ENCODE measurements at places on chromosomes 16 and 17.

GRCh38 chr17:489758-490329 is 137.2 kb upstream of the RPH3AL start:
- DNase-seq, result no peak

DNA sequence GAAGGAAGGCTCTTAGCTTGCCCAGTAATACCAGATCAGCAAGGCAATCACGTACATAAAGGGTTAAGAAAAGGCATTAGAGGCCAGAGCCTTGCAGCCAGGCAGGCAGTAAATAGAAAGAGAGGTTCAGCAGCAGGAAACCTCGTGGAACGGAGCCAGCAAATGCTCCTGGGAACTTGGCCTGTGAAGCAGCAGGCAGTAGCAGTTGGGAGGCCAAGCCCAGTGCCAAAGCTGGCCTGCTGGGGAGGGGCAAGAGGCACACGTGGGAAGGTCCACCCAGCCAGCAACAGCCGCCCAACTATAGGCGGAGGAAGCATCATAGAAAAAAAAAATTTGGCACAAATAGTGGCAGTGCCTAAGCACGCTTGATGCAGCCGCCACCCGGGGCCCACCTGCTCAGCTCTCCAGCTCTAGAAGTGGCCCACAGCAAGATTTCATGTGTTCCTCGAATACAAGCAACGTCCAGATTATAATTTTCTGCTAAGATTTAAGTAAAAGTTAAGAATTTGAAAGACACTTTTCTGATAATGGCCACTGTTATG is 2339.5 kb downstream of the TP53TG3F start:
- no peak for DNase-seq

DNA sequence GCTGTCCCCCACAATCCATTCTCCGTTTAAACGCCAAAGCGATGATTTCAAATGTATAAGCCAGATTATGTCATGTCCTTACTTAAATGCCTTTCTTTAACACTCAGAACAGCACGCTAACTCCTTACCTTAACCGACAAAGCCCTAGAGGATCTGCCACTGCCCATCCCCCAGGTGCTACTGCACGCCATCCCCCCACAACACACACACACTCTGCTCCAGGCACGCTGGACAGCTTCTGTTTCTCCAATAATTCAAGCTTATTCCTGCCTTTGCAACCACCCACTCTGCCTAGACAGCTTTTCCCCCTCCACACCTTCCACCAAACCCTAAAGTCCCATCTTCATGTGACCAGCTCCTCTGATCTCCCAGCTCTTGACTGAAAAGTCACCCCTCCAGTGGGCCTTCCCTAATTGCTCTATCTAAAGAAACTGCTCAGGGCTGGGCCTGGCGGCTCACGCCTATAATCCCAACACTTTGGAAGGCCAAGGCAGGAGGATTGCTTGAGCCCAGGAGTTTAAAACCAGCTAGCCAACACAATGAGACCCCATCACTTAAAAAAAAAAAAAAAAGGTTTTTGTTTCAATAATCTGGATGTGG is 38.9 kb upstream of the RPL38 start:
- DNase-seq, result no peak

DNA sequence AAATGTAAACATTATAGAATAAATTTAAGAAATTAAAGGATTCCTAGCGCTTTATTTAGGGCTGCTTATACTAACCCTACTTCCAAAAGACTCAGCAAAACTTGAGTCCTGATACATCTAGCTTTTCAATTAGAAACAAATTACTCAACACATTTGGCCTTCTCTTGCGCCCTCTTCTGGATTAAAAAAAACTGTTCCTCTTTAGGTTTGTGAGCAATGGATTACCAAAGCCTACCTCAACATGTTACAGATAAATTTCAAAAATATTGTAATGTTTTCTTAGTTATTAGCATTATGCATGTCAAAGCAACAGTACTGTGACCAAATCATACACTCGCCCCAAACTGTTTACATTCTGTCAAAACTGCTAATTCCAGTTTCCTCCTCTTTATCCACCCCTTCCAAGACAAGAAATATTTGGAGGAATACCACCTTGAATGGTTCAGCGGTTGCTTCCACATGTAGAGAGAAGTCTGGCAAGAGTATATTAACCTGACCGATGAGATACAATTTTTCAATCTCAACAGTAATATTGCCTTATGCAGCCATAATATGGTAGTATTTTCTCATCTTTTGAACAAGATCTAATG is 2.7 kb downstream of the NUFIP2 start:
- DNase-seq, result no peak

DNA sequence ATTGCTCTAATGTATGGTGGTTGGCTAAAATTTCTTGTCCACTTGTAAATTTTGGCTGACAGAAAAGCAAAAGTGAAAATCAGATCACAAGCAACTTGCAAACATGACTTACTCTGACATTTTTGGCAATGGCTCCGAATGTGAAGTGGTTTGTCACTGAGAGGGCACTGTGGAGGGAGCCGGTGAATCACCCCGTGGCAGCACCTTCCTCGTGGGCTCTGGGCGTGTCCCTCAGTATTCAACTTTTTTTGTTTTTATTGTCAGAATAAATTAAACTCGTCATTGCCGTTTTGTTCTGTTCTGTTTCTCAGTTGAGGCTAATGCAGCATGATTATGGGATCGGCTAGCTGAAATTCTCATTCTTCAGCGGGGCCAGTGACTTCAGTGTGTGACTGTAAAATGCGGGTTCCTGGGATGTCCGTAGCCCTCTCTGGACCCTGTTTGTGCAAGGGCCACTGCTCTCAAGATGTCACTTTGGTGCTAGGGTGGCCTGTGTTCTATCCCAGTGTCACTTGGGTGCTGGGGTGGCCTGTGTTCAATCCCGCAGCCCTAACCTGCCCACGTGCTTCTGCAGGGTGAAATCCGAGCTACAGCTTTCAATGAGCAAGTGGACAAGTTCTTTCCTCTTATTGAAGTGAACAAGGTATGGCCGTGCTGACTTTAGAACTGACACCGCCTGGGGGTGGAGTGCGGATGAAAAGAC is 48.8 kb downstream of the RPA1 start:
- no peak for DNase-seq

- DNase-seq, result no peak
These were observed 52.3 kb downstream of the YWHAE start for GRCh38 chr17:1347589-1348323.

GRCh38 chr17:15648386-15648785 is 28.9 kb upstream of the FBXW10B start:
- no peak for DNase-seq

DNA sequence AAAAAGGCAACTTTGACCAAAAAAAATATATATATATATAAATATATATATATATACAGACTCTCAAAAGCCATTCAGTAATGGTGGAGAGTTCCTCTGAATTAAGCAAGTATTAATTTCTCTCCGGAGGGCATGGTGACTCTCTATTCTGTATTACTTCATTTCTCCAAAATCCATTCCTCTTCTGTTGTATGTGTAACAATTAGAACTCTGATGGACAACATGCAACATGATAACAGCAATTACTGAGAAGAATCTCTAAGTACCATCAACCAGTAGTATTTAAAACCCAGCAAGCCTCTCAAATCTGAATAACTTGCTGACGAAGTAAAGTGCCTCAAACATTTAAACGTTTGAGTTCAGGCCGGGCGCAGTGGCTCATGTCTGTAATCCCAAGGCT is 2.3 kb downstream of the GRB2 start:
- no peak for DNase-seq

DNA sequence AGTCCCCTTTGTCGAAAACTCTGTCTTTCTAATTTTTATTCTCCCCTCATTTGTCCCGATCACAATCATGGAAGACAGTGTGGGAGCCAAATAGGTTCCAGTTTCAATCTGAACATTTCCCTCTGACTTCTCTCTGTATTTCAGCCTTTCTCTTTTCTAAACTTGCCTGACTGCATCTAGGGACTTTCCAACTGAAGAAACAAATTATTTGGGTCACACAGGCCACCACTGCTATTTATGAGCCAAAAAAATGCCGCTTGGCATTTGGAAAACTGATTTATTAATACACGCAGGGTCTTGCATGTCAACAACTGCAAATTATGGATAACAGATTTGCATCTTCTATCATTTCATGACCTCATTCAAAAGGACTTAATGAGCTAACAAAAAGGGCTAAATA is 55.2 kb upstream of the ELAC2 start:
- no peak for DNase-seq

DNA sequence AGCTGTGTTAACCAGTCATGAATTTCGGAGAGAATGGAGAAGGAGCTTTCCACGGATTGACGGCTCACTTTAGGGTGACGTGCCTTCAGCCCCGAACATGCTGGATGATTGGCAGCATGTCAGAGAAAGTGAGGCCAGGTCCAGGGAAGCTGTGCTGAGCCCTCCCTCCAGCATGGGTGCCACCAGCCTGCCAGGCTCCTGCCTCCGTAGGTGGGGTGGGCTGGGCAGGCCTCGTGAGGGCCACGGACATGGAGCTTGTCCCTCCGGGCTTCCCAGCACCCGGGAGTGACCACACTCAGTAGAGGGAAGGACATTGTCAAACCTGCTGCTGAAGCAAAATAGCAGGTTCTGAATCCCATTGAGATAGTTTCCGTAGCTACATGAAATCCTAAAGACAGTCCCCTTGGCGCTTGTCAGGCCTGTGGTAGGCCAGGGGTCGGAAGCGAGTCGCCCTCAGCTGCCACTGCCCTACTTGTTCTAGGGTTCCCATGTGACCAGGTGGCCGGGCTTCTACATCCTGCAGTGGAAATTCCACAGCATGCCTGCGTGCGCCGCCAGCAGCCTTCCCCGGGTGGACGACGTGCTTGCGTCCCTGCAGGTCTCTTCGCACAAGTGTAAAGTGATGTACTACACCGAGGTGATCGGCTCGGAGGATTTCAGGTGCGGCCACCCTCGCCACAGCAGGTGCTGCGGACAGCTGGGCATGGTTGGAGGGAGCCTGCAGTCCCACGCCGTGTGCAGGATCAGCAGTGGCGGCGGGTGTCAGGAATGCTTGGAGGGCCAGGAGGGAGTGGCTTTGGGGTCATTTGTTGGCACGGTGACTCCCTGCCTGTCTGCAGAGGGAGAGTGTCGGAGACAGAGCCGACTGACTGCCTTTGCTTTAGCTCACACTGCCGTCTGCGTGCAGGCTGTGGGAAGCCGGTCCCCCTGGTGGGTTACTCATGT is 72.3 kb downstream of the SEC14L1 start:
- no peak for DNase-seq

GRCh38 chr17:79622122-79622601 is 11.3 kb upstream of the RBFOX3 start:
- DNase-seq, result no peak

- DNase-seq, result no peak
These were observed 264.5 kb downstream of the WWOX start for GRCh38 chr16:78363843-78364555.

- DNase-seq, result no peak
These were observed 709 bp upstream of the ENO3 start for GRCh38 chr17:4950075-4950745.

GRCh38 chr16:9837481-9837880 is 344.7 kb downstream of the GRIN2A start:
- DNase-seq, result no peak

DNA sequence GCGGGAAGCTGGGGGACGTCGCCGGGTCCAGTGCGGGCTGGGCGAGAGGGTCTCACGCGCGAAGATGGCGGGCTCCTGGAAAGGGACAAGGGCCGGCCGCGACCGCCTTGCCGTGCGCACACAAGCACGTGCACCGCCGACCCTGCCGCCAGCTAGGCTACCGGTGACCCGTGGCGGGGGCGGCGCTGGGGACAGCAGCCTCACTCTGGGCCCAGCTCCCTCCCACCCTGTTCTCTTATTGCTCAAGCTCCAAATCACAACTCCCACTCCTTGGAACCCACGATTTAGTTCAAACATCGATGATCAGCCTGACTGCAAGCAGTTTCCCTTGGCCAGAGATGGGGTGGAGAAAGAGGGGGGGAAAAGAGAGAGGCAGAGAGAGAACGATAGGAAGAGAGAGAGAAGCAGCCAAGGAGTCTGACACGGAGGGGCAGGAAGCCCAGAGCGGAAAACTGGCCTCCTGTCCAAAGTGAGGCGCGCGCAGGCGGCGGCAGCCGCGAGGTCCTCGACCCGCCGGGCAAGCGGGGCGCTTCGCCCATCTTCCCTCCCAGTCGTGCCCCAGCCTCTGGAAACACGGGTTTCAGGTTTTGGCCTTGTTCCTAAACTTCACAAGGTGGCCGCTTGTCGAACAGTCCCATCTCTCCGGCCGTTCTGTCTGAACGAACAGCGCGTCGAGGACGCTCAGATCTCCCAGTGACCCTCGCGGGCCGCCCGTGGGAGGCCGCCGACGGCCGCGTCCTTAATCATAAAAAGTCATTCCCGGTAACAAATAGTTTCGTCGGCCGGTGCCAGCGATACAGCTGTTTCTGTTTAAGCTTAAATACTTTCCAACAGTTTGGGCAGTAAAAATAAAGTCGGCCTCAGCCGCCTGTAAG is 1.7 kb upstream of the CBX8 start:
- DNase-seq, result no peak

GRCh38 chr17:47774331-47774730 is 41.3 kb downstream of the TBX21 start:
- DNase-seq, result no peak

DNA sequence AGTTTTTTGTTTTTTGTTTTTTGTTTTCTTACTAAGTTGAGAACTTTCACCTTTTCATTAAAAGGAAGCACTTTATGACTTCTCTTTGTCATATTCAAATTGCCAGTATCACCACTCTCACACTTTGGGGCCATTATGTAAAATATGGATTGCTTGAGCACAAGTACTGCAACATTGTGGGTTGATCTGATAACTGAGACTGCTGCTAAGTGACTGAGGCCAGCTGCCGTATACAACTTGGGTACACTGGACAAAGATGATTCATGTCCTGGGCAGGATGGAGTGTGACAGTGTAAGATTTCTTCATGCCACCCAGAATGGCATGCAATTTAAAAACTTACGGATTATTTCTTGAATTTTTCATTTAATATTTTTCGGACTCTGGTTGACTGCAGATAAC is 7.8 kb downstream of the TTC19 start:
- DNase-seq, result no peak

- peak; percentile 41 for DNase-seq
These were observed 313.7 kb downstream of the MAF start for GRCh38 chr16:79286646-79287423.

DNA sequence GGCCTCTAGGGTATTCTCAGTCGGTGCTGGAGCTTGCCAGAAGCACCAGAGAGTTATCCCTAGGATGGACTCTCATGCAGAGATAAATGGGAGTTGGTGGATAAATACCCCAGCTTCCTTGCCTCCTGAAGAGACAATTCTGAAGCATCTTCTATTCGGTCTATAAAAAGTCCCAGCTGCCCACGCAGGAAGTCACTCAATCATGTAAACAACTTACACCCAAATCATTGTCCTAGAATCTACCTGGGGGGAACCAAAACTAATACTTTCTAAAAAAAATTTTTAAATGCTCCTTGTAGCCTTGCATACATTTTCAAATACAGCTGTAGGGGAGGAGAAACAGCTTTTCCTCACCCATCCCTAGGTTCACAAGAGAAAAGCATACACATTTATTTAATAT is 66.6 kb upstream of the ELAC2 start:
- DNase-seq, result no peak

DNA sequence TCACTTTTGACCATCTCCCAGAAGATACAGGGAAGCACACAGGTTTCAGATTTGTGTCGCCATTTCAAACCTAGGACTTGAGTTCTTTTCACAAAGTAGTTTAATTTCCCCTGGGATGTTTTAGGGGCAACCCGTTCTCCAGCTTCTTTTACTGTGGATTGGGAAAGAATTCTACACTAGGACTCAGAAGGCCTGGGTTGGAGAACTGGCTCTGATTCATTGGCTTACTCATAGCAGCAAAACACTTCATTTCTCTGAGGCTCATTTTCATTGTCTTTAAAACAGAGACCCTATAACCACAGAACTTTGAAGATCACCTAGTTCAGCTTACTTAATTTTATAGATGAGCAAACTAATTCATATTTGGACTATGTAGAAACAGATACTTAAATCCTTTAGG is 175.9 kb upstream of the SALL1 start:
- DNase-seq, result no peak

All from NCI-H1417 treated with DMSO at 0.1 percent for 48 hours (cell line).